Umbilical cord (tissue), 2 donors: ENCODE measurements at places on chromosomes 3 and 15. TPM values are rescaled to one million over a fixed set of nuclear protein-coding genes. Genes with fewer than 3 reads are reported as not detected.

DNA sequence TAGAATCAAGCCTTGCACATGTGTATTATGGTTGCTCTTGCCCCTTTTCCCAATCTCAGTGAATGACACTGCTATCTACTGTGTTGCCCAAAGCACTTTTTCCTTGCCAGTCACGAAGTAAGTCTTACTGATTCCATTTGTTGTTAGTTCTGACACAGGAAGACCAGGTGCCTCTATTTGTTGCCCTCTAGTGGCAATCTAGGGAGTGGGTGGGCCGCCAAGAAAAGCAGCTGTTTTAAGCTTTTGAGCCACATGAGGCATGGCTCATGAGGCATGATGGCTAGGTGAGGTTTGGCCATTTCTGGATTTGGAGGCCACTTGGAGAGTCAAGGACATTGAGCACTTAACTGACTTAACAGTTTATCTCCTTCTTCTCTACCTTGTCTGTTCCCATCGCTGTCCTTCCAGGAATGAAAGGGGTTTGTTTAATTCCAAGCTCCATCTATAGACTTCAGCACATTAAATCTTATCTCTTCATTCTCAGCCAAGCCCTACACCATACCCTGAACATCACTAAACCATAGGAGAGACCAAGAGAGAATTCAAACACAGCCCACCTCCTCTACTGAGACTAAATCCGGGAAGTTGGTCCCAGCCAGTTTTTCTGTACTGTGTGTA, 103.1 kb downstream of the HCN4 start:
- DNase-seq: peak; percentile 16

DNA sequence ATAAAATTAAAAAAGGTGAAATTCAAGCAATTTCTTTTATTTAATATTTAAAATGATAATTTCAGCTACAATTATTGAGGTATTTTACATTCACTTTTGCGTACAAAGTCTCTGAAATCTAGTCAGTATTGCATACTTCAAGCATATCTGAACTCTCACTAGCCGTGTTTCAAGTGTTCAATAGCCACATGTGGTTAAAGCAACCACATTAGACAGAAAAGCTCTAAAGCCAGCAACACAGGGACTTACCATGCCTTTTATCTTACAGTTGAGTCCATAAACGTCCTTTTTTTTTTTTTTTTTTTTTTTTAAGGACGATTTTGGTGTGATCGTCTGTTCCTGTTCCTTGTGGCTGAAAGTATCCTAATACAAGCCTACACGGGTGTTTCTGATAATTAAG, 257.0 kb upstream of the RGMA start:
- no peak for DNase-seq

SAMMSON gene
- 26.2 TPM for total RNA-seq

GRCh38 chr3:172142051-172142863, 102.9 kb downstream of the FNDC3B start:
- DNase-seq: no peak
